ENCODE measurements at places on chromosomes 4 and X.
A peak's percentile ranks its signal among the peaks of the same experiment; 100 is the strongest.

GRCh38 chr4:60461551-60461950 is 738.6 kb upstream of the ADGRL3 start:
- DNase-seq = no peak

GRCh38 chr4:17511950-17512795 is at the start of gene QDPR:
TSS of gene QDPR (minus strand) at chr4:17512090. CDS start at chr4:17512054, 36 bp downstream.
- DNase-seq = peak; percentile 76

DNA sequence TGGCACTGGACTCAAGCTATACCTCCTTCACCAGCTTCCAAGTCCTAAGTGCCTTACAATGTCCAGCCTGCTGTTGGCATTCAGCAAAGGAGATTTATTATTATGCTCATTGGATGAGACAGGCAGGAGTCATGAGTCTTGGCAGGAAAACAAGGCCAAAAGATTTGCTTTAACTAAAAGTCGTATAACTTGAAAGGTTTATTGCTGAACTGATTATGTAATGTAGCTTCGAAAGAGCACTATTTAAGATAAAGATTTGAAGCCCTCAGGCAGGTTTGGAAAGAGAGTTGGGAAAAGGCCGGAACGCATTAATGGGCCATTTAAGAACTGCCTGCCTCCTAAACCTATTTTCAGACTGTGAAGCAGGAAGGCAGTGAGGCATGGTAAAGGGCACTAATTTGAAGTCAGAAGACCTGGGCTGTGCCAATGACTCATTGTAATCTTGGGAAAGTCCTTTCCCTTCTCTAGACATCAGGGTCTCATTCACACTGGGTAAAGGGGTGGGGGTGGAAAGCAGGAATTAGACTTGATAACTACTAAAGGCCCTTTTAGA is 280.5 kb upstream of the EDA2R start:
- DNase-seq = no peak

- no peak for DNase-seq
Measured at GRCh38 chr4:22884157-22884556, 191.4 kb downstream of the GBA3 start.

DNA sequence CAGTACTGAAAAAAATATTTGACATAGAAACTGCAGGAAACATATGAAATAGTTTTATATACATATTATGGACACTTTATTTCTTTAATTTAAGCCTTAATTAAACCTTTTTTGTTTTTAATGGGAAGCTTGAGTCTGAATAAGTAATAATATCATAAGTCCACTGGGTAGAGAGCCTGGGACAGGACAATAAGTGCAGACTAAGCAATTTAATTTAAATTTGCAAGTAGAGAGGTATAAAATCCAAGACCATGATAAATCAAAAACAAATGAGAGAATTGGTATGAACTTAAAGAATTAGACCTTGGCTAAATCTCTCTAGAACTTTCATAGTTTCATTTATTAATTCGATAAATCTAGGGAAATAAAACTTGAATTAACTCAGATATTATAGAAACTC is 571.2 kb downstream of the ARAP2 start:
- DNase-seq = no peak

DNA sequence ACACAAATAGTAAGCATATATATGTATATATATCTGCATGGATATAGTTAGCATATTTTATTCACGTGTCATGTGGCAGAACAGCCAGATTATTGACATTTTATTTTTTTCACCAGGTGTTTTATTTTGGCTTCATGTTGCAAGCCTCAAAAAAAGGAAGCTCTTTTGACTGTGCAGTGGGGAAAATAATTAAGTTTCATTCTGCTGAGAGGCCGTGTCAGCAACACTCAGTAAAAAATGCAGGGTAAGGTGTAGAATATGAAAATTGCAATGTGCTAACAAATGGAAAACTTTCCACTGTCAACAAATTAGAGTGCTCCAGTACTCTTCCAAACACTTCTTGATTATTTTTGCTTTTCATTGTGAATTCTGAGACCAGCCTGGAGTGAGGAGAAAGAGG is 511.5 kb downstream of the GLUD2 start:
- no peak for DNase-seq

GRCh38 chrX:20409991-20410390 is 143.3 kb upstream of the RPS6KA3 start:
- DNase-seq = no peak

GRCh38 chrX:47933946-47934345 is 69.8 kb downstream of the ZNF182 start:
- no peak for DNase-seq

GRCh38 chrX:154333837-154334271 is 38.3 kb downstream of the TKTL1 start:
- no peak for DNase-seq

GRCh38 chr4:146182443-146182842 is 6.9 kb downstream of the LSM6 start:
- no peak for DNase-seq

GRCh38 chrX:9569876-9570301 is 105.0 kb downstream of the TBL1X start:
- no peak for DNase-seq

DNA sequence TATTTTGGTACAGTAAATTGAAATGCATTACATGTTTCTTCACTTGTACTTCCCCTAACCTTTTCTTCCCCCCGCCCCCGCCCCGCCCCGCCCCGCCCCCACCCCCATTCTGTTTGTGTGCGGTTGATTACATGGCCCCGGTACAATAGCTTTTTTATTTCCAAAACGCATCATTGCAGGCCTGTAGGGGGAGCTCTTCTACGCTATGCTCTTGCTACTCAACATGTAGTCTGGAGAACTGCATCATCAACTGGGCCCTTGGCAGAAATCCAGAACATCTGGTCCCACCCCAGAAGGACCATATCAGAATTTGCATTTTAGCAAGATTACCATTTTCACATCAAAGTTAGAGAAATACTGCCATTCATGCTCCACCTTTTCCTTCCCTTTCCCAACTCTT is 333.3 kb upstream of the DDX53 start:
- no peak for DNase-seq

- DNase-seq = no peak
Measured at GRCh38 chr4:23614284-23614892, 275.5 kb downstream of the PPARGC1A start.

DNA sequence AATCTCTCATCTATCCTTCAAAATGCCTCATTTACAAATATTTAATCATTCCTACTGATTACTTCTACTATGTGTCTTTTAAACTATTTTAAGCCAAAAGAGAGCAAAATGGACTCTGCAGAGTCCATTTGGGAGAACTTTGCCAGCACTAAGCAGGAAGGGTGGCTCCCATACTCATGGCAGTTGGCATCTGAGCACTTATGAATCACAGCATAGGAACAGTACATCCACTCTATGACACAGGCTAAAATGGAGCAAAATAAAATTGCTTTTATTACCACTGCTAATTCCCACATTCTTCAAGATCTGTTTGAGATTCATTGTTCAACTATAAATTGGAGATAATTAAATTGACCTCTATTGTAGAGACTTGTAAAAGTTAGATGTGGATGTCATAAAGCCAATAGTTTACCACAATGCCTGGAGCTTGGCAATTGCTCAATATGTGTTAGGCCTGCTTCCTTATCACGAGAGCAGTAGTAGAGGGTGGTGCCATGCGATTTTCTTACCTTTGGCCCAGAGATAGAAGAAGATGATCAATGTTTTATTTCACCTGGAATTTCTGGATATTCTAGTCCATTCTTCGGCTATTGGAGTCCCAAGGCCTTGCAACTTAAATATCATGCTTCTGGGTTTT is 19.1 kb downstream of the HPGD start:
- no peak for DNase-seq

DNA sequence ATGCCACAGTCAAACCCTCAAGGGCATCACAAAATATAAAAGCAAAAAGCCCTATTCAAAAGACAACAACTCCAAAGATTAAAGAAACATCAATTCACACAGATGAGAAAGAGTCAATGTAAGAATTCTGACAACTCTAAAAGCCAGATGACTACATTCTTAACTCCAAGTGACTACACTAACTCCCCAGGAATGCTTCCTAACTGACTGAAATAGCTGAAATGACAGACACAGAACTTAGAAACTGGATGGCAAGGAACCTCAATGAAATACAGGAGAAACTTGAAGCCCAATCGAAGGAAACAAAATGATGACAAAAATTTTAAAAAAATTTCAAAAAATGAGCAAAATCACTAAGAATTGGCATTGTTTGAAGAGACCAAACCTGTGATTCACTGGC is 1047.6 kb upstream of the PCDH10 start:
- DNase-seq = no peak

DNA sequence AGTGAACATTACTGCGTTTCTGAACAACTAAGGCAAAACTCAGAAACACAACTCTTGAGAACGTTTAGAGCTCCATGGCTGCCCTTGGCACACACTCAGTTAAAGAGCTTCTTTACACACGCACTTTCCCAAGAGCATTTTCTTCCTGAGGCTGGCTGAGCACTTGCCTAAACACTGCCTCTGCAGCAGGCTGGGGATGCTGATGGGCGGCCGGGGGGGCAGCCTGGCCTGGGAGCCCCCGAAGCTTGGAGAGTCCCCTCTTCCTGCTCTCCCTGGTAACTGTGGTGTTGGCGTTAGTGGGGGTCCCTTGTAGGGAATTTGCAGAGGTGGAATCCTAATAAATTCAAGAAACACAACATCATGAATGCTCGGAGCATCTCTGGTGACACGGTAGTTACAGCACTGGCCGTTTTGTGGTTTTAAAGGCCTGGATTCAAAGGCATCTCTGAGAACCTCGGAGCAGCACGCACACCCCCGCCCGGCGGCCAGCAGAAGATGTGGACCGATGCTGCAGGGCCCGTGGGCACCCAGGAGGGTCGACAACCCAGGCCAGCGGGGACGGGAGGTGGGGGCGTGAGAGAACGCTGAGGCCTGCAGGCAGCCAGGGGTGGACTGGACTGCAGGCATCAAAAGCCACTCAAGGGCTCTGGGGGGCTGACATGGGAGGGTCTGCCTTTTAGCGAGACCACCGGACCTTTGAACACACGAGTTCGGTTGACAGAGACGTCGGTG is 45.4 kb downstream of the FGFRL1 start:
- DNase-seq = no peak

GRCh38 chr4:1933700-1934099 is 62.5 kb downstream of the NSD2 start:
- no peak for DNase-seq

DNA sequence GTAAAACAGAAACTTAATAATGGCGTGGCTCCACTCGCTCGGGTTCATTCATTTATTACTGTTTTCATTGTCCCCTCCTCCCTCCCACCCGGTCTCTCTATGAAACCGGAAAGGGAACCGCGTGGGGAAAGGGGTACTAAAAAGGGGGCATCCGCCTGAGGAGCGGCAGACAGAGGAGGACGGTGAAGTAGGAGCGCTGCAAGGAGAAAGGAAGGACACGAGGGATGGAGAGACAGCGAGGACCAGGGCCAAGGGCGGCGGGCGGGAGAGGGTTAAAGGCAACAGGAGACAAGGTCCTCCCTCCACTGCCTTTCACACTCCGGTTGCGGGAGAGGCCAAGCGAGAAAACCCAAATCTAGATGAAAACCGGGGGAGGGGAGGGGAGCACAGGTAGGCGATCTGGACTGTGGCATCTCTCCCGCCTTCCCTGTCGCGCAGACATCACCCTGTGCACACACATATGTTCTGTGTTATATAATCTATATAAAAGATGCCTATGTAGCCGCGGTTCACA is 829 bp downstream of the ELOVL6 start:
- DNase-seq = peak; percentile 10

DNA sequence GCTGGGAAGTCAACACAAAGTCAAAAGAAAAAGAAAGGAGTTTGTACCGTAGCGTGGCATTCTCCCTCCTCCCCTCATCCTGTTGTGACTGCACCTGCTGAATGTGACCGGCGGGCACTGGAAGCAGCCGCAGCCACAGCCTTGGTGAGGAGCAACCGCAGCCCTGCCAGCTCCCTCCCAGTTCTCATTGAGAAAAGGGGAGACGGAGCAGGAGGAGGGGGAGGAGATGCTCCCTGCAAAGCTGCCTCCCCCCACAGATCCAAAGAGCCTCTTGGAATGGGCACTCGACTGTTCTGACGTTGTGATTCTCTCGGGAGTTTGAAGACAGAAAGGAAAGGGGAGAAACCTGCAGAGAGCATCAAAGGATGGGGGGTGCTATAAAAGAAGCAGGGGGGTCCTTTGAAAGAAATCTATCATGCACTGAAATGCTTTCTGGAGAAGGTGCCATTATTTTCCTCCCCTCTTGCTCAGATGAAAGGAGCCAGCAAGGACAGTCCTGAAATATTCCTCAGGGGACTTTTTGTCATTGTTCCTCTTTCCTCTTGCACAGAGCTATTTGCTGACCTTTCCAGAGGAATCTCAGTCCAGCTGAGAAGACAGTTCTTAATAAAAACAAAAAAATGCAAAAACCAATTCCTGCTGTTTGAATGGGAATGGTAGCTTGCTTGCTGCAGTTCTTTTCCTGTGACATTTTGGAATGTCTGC is 429.7 kb downstream of the MAPK10 start:
- no peak for DNase-seq

GRCh38 chr4:148354186-148354585 is 88.0 kb downstream of the NR3C2 start:
- no peak for DNase-seq

- no peak for DNase-seq
Measured at GRCh38 chrX:32937043-32937442, 274.3 kb downstream of the DMD start.

DNA sequence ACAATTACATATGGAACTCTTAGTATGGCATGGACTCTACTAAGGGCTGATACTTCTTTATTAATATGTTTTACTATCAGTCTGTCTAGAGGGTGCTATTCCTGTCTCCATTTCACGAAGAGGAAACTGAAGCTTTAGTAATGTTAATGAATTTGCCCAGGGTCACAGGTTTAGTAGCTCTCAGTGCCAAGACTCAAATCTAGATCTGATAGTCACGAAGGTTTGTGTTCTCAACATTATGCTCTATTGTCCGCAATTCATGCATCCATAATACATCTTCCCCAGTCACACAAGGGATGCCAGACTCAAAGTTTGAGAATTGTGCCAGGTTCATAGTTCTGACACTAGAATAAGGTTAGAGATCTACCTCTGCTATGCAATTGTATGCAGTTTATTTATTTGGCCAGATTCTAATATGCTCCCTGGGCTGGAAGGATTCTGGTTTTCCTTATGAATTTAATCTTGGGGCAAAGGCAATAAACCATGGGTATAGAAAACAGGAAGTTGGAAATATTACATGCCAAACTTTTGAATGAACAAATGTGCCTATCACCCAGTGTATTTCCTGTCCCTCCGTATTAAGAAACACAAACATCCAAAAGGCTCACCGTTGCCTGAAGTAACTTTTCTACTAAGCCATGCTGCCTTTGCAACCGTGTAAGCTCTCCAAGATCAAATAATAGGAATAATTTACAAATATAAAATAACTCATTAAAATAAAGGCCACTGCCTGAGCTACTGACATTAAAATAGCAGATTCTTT is 478.5 kb downstream of the INPP4B start:
- no peak for DNase-seq

DNA sequence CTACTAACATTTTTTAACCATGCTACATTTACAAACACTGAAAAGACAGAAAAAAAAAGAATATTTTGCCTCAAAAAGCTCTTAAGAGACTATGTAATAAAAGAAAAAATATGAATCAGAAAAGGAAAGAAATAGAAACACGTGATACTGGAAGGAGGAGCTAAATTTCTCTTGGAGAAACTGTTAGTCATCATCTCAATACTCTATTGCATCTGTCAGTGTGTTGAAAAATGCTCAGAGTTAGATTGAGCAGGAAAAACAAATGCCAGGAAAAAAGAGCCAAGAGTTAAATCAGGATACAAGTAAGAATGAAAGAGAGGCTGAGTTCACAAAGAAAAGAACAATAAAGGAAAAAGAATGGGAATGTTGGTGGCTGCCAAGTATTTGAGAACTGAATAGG is 2.6 kb downstream of the RAB28 start:
- no peak for DNase-seq

- DNase-seq = no peak
Measured at GRCh38 chrX:120090208-120090607, 12.7 kb upstream of the RHOXF2B start.

GRCh38 chr4:108375434-108375833 is 206.7 kb upstream of the LEF1 start:
- no peak for DNase-seq
